Suprapubic skin (tissue), 4 donors: ENCODE measurements at places on chromosomes 3 and 15.

GRCh38 chr15:57509126-57509525 lies 82.6 kb upstream of the MYZAP start:
- DNase-seq: no peak

GRCh38 chr15:82999905-83000671 lies 11.4 kb downstream of the C15orf40 start:
- DNase-seq: no peak

- DNase-seq: no peak
Measured at GRCh38 chr3:188000361-188000861, 153.5 kb upstream of the LPP start.

- DNase-seq: peak; percentile 69
Measured at GRCh38 chr3:138389841-138390581, 41.6 kb downstream of the MRAS start.

DNA sequence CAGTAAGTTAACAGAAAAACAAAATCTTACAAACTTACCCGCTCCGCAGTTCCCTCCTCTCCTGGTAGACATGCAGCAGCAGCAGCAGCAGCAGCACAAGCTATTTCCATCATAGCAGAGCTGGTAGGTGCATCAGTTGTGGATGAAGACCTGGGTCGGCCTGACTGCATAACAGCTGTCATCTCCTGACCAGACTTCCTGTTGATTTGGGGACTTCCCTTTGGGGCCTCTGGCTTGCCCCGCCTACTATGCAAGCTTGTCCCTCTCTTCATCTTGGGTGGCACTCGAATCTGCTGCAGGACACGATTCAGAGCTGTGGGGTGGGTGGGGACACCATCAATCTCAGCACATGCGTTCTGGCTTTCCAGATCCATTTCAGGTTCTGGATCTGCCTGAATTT lies 65.7 kb downstream of the TMCC1 start:
- no peak for DNase-seq

GRCh38 chr3:127296959-127297358 lies 9.1 kb upstream of the PRR20G start:
- DNase-seq: no peak

DNA sequence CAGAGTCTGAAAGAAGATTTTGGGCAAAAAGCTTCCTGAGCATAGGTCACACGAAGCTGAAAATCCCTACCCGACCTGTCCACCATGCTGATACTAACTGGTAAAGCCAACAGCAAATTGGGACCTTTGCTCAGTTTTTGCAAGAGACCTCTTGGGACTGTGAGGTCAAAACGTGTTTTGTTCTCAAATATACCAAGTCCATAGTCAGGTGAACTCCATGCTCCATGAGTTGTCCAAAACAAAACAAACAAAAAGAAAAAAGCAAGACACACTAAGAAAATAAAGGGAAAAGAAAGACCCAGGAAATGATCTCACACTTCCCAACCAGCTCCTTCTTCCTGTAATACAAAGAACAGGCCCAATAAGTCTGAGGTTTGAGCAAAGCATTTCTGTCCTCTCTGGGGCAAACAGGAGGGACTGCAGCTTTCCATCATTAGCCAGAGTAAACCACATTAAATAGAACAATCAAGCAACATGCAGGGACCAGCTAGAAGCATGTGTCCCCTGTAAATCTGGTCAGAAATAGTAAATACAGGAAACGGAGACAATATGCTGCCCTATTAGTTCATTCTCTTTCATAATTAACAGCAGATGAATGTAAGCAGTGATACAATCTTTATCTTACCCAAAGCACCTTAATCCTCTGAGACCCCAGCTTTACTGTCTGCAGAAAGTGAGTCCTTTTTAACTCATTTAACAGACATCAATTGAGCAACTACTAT lies 125.0 kb upstream of the LIPC start:
- DNase-seq: no peak

- DNase-seq: no peak
Measured at GRCh38 chr15:51589881-51590568, 32.5 kb downstream of the DMXL2 start.

DNA sequence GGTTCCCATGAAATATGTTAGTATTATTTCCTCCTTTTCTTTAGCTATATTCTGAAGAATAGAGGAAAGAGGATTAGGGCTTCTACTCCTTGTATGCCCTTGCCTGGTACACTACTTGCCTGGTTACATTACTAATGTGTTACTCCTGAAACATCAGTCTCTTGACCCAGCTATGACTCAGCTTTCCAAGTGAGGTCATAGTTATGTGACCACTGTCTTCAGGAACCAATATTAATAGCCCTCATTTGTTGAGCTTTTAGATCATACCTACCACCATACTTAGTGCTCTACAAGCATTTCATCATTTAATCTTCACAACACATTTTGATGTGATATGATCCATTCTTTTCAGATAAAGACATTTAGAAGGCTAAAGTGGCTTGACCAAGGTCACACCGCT lies 60.3 kb downstream of the CMSS1 start:
- DNase-seq: no peak

- peak; percentile 84 for DNase-seq
Measured at GRCh38 chr3:72482589-72483321, 365.5 kb downstream of the SHQ1 start.

DNA sequence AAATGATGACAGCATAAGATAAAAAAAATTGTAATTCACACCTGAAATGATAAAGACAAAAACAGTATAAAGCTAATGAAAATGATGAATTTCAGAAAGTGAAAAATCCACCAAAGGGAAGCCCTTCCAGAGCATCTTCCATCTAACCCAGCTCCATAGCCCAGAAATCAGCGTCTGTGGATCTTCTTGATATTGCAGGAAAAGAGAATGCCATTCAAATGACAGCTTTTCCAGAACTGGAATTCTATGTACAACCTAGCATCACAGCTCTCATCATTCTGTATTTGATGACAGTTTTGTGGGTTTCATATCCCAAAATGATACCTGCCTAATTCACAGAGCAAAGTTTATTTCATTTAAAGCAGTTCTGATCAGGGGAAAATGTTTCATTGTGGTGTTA lies 267.3 kb downstream of the FHIT start:
- DNase-seq: no peak

- no peak for DNase-seq
Measured at GRCh38 chr3:29901097-29901496, 620.2 kb downstream of the RBMS3 start.

DNA sequence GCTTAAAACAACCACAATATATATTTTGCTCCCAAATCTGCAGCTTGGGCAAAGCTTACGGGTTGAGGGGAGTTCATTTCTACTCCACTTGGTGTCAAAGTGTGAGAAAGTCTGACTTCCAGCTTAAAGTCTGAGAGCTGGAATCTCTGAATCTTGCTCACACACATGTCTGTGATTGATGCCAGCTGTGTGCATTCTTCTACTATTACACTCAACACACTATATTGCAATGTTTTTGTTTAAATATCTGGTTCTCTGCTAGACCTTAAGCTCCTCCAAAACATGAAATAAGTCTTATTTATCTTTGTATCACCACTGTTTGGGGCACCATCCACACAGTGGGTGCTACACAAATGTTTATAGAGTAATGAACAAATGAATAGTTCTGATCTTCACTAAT lies 36.7 kb upstream of the SECISBP2L start:
- no peak for DNase-seq

- DNase-seq: no peak
Measured at GRCh38 chr3:88882121-88882520, 225.3 kb upstream of the EPHA3 start.

DNA sequence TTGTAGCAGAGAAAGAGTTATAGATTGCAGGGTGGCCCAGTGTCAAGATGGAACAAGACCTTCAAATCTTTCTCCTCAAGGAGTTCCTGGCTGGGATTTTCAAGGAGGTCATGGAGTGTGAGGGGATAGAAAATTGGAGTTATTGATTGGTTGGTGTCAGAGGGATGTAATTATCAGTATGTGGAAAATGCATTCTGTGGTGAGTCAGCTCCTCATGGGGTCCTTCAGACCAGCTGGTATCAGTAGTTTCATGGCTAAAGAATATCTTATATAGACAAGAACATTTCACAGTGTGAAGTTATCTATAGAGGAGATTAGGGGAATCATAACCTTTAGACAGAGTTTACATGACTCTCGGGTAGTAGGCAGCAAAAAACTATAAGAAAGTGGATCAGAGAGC lies 1114.0 kb upstream of the GBE1 start:
- no peak for DNase-seq

DNA sequence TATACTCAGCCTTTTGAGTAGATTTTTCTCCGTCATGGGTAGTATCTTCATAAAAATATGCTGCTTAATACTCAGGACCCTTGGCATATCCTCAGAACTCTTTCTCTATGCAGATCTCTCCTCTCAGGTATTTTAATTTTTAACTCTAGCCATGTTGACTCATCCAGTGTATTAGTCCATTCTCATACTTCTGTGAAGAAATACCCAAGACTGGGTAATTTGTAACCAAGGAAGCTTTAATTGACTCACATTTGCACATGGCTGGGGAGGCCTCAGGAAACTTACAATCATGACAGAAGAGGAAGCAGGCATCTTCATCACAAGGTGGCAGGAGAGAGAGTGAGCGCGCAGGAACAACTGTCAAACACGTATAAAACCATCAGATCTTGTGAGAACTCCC lies 129.3 kb upstream of the CD96 start:
- DNase-seq: no peak

- DNase-seq: no peak
Measured at GRCh38 chr3:45644791-45645201, 44.4 kb upstream of the SACM1L start.

- no peak for DNase-seq
Measured at GRCh38 chr3:86815880-86816279, 175.1 kb downstream of the VGLL3 start.

DNA sequence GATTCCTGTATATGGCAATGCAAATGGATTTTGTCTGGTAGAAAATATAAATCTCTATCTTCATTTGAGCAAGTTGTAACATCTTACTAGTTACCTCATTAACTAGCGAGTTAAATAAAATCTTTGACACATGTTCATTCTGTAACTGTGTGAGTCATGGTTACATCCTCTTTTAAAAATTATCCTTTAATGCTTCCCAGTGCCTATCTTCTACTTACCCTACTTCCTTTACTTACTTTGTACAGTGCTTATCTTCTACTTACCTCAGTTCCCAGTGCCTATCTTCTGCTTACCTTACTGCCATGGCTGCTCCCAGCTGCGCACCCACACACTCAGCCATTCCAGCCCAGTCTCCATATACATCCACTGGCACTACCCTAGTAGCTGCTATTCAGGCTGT lies 71.9 kb upstream of the GOLGA8B start:
- no peak for DNase-seq

DNA sequence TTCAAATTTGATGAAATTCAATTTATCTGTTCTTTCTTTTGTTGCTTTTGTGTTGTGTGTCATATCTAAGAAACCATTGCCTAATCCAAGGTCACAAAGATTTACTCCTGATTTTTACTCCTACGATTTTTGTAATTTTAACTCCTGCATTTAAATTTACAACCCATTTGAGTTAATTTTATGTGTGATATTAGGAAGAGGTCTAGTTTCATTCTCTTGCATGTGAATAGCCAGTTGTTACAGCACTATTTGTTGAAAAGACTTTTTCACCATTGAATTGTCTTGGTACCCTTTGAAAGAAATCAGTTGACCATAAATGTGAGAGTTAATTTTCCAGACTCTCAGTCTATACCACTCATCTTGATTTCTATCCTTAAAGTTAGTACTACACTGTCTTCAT lies 23.9 kb downstream of the CRTAP start:
- no peak for DNase-seq

DNA sequence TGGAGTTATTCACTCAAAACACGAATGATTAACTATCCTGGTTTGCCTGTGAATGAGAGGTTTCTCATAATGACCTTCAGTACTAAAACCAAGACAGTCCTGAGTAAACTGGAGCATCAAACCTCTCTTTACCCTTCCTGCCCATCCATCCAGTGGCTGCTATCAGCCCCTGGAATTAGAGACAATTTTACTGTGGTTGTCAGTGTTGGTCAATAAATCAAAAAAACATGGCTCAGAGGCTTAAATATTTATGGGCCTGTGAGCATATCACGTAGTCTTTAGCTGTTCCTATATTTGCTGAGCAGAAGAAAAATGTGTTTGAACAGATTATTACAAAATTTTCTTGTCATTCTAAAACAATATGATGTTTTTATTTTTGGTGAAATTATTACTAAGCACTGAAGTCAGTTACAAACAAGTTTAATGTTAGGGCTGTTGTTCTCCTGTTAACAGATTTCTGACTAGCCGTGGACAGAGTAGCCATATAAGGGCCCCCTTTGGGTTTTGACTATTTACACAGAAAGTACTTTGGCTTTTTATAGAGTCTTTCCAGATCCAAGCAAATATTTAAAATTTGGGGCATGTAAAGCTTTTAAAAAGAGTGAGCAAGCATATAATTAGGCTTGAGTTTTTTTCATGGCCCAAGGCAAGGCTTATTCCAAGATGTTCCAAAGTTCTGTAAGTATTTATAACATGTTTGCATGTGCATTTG lies 580.9 kb downstream of the DIPK2A start:
- DNase-seq: no peak

- DNase-seq: no peak
Measured at GRCh38 chr15:99613887-99614647, 48.3 kb downstream of the MEF2A start.

GRCh38 chr3:71258116-71258515 lies 325.4 kb downstream of the FOXP1 start:
- no peak for DNase-seq

GRCh38 chr3:162658003-162658402 lies 1161.4 kb downstream of the OTOL1 start:
- no peak for DNase-seq

GRCh38 chr3:99834211-99834957 lies 16.7 kb downstream of the CMSS1 start:
- DNase-seq: no peak

GRCh38 chr15:67927501-67928168 lies 87.8 kb upstream of the RNU6-1 start:
- no peak for DNase-seq

GRCh38 chr3:182242489-182242942 lies 530.8 kb downstream of the SOX2 start:
- DNase-seq: no peak

DNA sequence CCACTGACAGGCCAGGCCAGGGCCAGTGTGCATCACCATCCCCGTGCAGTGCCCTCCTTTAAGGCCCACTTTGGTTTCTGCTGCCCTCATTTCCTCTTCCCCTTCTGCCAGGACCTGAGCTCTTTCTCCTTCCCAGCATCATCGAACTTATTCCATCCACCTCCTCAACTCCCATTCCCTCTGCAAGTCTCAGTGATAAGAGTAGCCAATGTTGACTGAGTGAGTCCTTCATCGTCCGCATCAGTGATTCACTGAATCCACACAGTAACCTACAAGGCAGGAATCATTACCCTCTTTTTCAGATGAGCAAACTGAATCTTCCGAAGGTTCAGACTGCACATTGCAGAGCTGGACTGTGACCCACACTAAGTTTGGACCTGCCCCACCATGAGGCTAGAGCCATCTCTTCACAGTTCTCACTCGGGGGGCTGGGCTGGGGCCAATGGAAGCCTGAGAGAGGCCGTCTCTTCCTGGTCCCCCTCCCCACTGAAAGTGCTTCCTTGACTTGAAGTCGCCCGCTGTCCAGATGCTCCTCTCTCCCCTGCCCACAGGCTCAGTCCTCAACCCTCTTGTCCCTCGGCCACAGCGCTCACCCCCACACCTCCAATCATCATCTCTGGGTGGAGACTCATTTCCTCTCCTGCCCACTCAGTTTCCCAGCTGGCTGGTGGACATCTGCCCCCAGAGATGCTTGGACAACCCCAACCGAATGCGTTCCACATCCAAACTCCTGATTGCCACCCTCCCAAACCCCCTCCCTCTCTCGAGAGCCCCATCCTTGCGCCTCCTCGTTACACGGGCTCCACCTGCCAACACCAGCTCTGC lies 15.2 kb upstream of the ANPEP start:
- no peak for DNase-seq

GRCh38 chr3:116425126-116425525 lies 20.2 kb downstream of the LSAMP start:
- no peak for DNase-seq
